ENCODE measurements at places on chromosomes 3 and 15. TPM values are rescaled to one million over a fixed set of nuclear protein-coding genes. Genes with fewer than 3 reads are reported as not detected.

GRCh38 chr3:40766396-40766795 is 241.6 kb downstream of the ZNF621 start:
- DNase-seq: no peak
- no peaks in the 10 kb centered on the region for H3K4me1 ChIP-seq
- no peaks in the 10 kb centered on the region for H3K36me3 ChIP-seq
- no peak overlapping the region for H3K27ac ChIP-seq
- no peak overlapping the region for H3K4me3 ChIP-seq

DNA sequence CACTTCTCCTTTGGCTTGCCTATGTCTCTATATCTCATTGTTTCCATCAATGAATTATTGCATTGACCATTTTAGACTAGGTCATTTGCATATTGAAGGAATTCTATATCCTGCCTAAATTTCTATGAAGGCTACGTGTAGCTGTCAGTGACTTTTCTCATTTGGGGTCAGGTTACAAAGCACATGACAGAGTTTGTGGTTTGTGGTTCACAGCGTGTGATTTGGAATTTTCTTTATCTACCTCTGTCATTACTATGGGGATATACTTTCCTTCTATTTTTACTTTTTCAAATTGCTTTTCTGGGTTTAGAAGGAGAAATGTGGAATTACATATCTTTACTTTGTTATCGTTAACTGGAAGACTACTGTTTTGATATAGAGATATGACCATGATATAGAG is 317.3 kb upstream of the CFAP20DC start:
- H3K27me3 ChIP-seq: no peaks in the 10 kb centered on the region
- no peak overlapping the region for H3K27ac ChIP-seq
- H3K4me3 ChIP-seq: no peak overlapping the region

GRCh38 chr15:49439678-49440395 is 16.8 kb downstream of the FGF7 start:
- no peaks in the 10 kb centered on the region for H3K27me3 ChIP-seq
- no peaks in the 10 kb centered on the region for H3K36me3 ChIP-seq
- H3K4me1 ChIP-seq: peaks cover 7% of the 10 kb centered on the region
- H3K27ac ChIP-seq: no peak overlapping the region
- no peak overlapping the region for H3K4me3 ChIP-seq

DNA sequence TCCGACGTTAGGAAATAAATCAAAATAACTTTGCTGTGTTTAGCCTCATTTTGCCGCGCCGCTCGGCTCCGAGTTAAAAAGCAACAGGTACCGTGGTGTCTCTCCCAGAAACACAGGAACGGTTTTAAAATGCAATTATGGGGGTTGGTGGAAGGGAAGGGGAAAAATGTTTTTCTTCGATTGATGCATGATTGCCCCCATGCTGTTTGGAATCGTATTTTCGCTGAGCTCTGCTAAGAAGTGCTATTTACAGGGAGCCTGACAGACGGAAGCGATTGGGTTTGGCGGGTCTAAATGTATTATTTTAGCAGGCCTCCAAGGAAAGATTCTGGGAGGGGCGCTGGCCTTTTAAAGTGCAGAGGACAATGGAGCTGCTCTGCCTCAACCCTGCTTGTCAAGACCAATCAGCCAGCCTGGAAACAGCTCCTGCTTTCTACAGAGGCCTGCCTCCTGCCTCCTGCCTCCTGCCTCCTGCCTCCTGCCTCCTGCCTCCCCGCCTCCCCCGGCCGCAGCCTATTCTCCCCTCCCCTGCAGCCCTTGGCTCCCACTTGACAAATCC is 156.7 kb upstream of the TLE3 start:
- no peak overlapping the region for H3K4me3 ChIP-seq
- no peak for DNase-seq
- no peaks in the 10 kb centered on the region for H3K36me3 ChIP-seq
- no peaks in the 10 kb centered on the region for H3K27me3 ChIP-seq
- no peak overlapping the region for H3K27ac ChIP-seq
- H3K4me1 ChIP-seq: peaks cover 10% of the 10 kb centered on the region

DNA sequence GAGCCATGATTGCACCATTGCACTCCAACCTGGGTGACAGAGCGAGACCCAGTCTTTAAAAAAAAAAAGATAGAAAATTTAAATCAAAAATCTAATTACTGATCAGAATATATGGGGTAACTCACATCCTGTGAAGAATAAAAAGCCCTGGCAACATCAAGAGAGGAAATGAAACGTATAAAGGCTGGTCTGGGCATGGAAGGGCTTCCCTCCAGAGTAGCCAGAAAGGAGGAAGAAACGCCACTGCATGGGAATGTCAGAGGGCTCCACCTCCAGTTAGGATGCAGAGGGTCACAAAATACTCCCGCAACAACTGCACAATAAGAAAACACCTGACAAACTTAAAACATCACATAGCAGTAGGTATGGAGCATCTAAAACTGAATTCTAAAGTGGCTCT is 4.9 kb upstream of the IQCF1 start:
- no peak overlapping the region for H3K4me3 ChIP-seq
- H3K27ac ChIP-seq: no peak overlapping the region
- H3K27me3 ChIP-seq: no peaks in the 10 kb centered on the region
- no peaks in the 10 kb centered on the region for H3K4me1 ChIP-seq

DNA sequence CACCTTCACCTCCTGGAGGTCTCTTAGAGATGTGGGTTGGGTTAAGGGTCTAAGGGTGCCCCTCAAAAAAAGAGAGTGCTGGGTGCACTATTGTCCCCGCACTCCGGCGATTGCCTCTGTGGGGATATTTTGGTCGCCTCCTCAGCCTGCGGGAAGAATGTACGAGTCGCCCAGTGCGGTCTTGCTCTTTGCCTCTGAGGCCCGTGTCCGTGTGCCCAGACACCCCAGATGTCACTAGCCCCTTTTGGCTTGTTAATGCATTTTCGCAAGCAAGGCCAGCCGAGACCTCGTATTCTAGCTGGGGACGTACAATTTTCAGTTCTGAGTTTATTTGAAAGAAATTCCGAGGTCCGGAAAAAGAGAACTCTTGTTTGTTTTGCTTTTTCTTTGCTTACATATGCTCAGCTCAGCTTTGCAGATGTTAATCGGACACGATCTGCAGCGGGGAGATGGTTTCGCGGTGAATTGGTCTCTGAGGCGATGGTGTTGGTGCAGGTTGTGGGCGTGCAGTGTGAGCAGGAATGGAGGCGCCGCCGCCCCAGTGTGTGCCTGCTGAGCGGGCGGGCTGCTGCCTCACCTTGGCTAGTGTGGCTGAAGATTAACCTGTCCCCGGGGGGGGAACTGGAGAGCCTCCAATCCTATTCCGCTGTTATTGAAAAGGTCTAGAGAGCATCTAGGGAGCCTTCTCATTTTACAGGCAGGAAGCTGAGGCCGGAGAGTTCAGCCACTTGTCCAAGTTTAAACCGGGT is 1.4 kb downstream of the ST6GAL1 start:
- peak overlapping the region; percentile 50 for H3K4me3 ChIP-seq
- peaks cover 4% of the 10 kb centered on the region for H3K4me1 ChIP-seq
- H3K36me3 ChIP-seq: no peaks in the 10 kb centered on the region
- DNase-seq: no peak
- H3K27ac ChIP-seq: peak overlapping the region; percentile 38

GRCh38 chr15:38455092-38455491 is 1.2 kb downstream of the FAM98B start:
- H3K4me3 ChIP-seq: peak overlapping the region; percentile 87
- no peaks in the 10 kb centered on the region for H3K27me3 ChIP-seq
- H3K4me1 ChIP-seq: peaks cover 3% of the 10 kb centered on the region

DNA sequence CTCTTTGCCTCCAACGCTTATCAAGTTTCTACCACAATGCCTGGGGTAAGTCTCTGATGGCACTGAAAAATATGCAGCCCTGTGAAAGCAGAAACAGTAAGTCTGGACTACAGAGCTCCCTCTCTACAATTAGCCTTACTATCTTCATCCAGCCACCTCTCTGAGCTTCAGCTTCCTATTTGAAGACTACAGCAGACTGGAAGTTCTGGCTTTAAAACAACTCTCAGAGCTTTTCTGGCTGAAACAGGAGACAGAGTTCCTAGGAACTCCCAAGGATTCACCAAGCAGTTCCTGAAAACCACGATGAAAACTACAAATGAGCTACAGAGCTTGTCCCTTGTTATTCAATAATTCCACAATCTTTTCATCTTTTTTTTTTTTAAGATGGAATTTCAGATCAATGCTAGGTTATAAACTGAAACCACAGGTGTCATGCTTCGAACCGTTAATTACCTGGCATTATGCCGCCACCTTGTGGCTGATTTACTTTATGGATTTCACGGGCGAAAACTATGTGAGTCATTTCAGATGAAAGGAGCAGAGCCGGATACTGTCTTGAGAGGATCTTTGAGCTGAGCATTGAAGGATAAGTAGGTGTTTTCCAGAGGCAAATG is 3.9 kb downstream of the CRYGS start:
- no peaks in the 10 kb centered on the region for H3K36me3 ChIP-seq
- H3K27me3 ChIP-seq: no peaks in the 10 kb centered on the region
- no peaks in the 10 kb centered on the region for H3K4me1 ChIP-seq
- no peak overlapping the region for H3K27ac ChIP-seq
- no peak overlapping the region for H3K4me3 ChIP-seq

- no peaks in the 10 kb centered on the region for H3K27me3 ChIP-seq
- H3K27ac ChIP-seq: no peak overlapping the region
- no peak for DNase-seq
- no peaks in the 10 kb centered on the region for H3K36me3 ChIP-seq
- H3K4me3 ChIP-seq: no peak overlapping the region
- H3K4me1 ChIP-seq: no peaks in the 10 kb centered on the region
These were observed 11.2 kb downstream of the RNF123 start for GRCh38 chr3:49700453-49701128.

DNA sequence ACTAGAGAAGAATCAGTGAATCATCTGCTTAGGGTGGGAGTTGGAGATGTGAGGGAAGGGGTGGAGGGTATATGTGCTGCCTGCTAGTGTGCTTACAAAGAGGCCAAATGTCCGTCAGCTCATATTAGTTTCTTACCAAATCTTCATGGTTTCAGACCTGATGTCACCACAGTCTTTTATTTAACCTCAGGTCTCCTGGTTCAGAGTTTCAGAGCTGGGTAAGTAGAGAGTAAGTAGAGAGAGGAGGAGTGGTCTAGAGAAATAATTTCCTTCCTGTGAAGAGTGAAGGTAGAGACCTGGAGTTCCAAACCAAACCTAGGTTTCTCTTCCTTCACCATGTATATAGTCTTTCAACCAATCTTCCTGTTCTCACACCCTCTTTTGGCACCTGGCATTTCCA is 17.5 kb upstream of the P2RY1 start:
- H3K4me1 ChIP-seq: no peaks in the 10 kb centered on the region
- H3K27ac ChIP-seq: no peak overlapping the region
- no peak for DNase-seq
- no peaks in the 10 kb centered on the region for H3K36me3 ChIP-seq

GRCh38 chr15:45391746-45392583 is 13.6 kb upstream of the GATM start:
- H3K4me1 ChIP-seq: peaks cover 5% of the 10 kb centered on the region
- H3K36me3 ChIP-seq: no peaks in the 10 kb centered on the region
- no peak overlapping the region for H3K4me3 ChIP-seq
- H3K27ac ChIP-seq: no peak overlapping the region
- no peak for DNase-seq

GRCh38 chr15:53591041-53591440 is 168.4 kb downstream of the WDR72 start:
- no peaks in the 10 kb centered on the region for H3K27me3 ChIP-seq
- H3K27ac ChIP-seq: no peak overlapping the region
- H3K4me3 ChIP-seq: no peak overlapping the region
- no peak for DNase-seq
- no peaks in the 10 kb centered on the region for H3K36me3 ChIP-seq
- no peaks in the 10 kb centered on the region for H3K4me1 ChIP-seq

GRCh38 chr15:96889734-96890480 is 559.4 kb downstream of the NR2F2 start:
- peak overlapping the region; percentile 32 for H3K4me3 ChIP-seq
- no peaks in the 10 kb centered on the region for H3K27me3 ChIP-seq
- no peaks in the 10 kb centered on the region for H3K36me3 ChIP-seq

The TERB2 gene
- not detected for total RNA-seq

The PTH1R gene
- 16.2 TPM for total RNA-seq

The PARP3 gene
- 14.4 TPM for total RNA-seq

The BTLA gene
- 0.17 TPM for total RNA-seq

The MRPL47 gene
- 26.5 TPM for total RNA-seq

The TTLL13 gene
- 0.10 TPM for total RNA-seq

The ROBO1 gene
- 28.1 TPM for total RNA-seq

The DNAJA4 gene
- 13.3 TPM for total RNA-seq
